ENCODE measurements at places on chromosomes 5 and 9. TPM values are rescaled to one million over a fixed set of nuclear protein-coding genes. Genes with fewer than 3 reads are reported as not detected.

The PPP2R2B gene
- 115 TPM for polyA plus RNA-seq

The SEMA6A gene
- 2.7 TPM for polyA plus RNA-seq

The XPA gene
- polyA plus RNA-seq: 20.1 TPM

The BAAT gene
- polyA plus RNA-seq: 0.71 TPM

The TMEM215 gene
- not detected for polyA plus RNA-seq

The SLC4A9 gene
- 0.11 TPM for polyA plus RNA-seq

The ARHGEF39 gene
- not detected for polyA plus RNA-seq

The VLDLR gene
- 91.0 TPM for polyA plus RNA-seq
